ENCODE measurements at places on chromosomes 4 and X. TPM values are rescaled to one million over a fixed set of nuclear protein-coding genes. Genes with fewer than 3 reads are reported as not detected.

The CNKSR2 gene
- 1.5 TPM for polyA plus RNA-seq

The BCLAF3 gene
- polyA plus RNA-seq: 6.0 TPM

The CT47B1 gene
- not detected for polyA plus RNA-seq

The PPARGC1A gene
- polyA plus RNA-seq: 6.7 TPM

The SEPTIN6 gene
- polyA plus RNA-seq: 25.3 TPM

DNA sequence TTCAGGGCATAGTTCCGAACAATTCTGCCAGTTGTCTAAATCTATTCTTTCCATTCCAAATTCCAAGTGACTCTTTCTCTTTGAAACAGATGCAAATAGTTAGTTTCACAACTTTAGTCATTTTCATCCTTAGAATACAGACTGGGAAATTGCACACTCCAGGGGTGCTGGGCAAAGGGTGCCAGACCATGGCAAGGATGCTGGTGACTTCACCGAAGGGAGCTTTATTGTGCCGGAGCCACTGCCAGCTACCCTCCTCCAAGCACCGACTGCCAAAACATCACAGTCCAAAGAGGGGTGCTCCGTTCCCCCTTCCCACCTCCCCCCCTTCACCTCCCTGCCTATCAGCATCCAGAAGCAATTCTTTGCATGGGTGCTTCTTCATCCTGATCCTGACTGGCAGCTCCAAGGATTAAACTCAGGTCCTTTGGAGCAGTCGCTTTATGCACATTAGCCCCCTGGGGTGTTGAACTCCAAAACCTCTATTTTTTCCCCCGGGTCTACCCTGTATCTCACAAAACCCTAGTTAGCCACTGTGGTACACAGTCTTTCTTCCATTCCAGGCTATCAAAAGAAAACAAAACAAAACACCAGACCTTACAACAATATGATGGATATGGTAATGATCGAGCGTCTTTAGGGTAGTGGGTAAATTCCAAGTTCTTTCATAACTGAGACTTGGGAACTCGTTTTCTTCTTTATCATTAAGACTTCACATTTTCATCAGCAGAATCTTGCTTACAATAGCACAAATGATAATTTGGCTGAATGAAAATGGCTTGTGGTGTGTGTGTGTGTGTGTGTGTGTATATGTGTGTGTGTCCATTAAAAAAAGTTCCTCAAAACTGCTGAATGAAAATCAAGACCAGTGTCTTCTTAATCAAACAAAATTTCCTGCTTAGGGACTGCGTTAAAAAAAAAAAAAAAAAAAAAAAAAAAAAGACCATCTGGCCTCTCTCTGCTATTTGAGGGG, 28.7 kb downstream of the MID1 start:
- H3K27me3 ChIP-seq: no peaks in the 10 kb centered on the region
- no peaks in the 10 kb centered on the region for H3K4me1 ChIP-seq
- no peak overlapping the region for H3K4me3 ChIP-seq
- H3K27ac ChIP-seq: no peak overlapping the region
- no peaks in the 10 kb centered on the region for H3K36me3 ChIP-seq
- no peak for DNase-seq

DNA sequence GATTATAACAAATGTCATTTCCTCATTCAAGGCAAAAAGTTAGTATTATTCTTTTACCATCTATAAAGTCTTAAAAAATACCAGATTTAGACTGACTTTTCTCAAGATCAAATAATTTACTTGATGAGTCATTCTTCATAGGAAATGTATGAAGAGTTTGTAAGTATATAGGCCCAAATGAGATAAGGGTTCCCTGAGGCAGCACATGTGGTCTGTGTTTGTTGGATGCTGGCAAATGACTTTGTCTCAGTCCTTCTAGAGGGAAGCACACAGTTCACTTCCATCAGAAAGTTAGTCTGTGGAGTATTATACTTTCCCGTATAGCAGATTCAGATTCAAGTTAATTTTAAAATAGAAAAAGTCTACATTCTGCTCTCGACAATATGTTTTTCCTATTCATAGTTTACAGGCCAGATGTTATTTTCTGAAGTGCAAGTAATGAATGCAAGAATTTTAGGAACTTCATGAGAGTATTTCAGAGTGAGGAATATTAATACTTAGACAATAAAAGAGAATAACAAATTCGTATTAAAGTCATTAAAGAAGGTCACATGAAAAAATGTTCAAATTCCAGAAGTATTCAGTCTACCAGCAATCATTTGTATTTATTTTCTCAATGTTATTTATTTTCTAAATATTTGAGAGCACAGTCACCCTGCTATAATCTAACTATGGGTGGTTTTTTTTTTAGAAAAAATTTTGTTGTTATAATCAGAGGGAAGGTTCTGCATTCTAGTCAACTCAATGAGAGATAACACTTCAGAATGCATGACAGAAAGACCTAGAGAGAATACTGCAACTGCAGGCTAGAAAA, 601.8 kb upstream of the ZFP42 start:
- no peaks in the 10 kb centered on the region for H3K36me3 ChIP-seq
- H3K4me3 ChIP-seq: no peak overlapping the region
- H3K4me1 ChIP-seq: no peaks in the 10 kb centered on the region

DNA sequence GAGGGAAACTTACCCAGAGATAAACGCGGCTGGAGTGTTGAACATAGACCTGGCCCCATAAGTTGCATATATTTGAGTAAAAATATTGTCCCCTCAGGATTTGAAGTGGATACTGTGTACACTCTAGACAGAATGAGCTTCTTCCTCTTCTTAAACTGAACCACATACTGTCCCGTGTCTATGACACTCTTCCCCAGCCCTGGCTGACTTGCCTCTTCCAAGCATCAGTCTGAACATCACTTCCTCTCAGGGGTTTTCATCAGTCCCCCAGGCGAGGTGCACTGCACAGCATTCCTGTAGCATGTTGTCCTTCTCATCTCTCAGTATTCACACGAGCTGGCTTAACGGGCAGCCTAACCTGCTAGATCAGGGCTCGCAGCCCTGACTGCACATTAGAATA, 80.5 kb upstream of the TMEM150C start:
- H3K4me3 ChIP-seq: no peak overlapping the region
- H3K36me3 ChIP-seq: no peaks in the 10 kb centered on the region
- no peaks in the 10 kb centered on the region for H3K27me3 ChIP-seq
- H3K27ac ChIP-seq: no peak overlapping the region

- no peaks in the 10 kb centered on the region for H3K4me1 ChIP-seq
- no peaks in the 10 kb centered on the region for H3K27me3 ChIP-seq
Observed at GRCh38 chrX:6778544-6779503, 243.9 kb upstream of the VCX3A start.

GRCh38 chrX:21735038-21735767, 22.7 kb downstream of the SMPX start:
- H3K27ac ChIP-seq: peak overlapping the region; percentile 45
- no peak for DNase-seq
- H3K27me3 ChIP-seq: no peaks in the 10 kb centered on the region
- peaks cover 24% of the 10 kb centered on the region for H3K4me1 ChIP-seq
- H3K36me3 ChIP-seq: no peaks in the 10 kb centered on the region
- no peak overlapping the region for H3K4me3 ChIP-seq

DNA sequence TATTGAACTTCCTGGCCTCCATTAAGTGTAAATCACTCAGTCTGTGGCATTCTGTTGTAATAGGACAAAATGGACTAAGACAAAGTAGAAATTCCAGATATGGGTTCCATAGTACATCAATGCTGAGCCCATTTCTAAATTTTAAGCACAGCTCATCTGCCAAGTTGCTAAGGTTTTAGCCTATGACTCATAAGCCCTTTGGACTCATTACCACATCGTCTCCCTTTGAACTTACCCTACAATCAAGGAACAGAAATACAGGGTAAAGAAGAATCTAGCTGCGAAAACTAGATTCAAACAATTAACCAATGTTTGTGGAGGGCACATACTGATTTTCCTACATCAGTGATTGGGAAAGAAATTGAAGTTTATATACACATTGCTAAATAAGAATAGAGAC, 31.8 kb downstream of the NAA11 start:
- no peaks in the 10 kb centered on the region for H3K36me3 ChIP-seq
- H3K4me3 ChIP-seq: no peak overlapping the region
- H3K27me3 ChIP-seq: no peaks in the 10 kb centered on the region
- H3K27ac ChIP-seq: no peak overlapping the region
- no peak for DNase-seq
- H3K4me1 ChIP-seq: no peaks in the 10 kb centered on the region

GRCh38 chr4:142128529-142128928, 492.1 kb downstream of the IL15 start:
- H3K4me1 ChIP-seq: peaks cover 6% of the 10 kb centered on the region
- peak; percentile 35 for DNase-seq
- H3K27ac ChIP-seq: no peak overlapping the region
- no peak overlapping the region for H3K4me3 ChIP-seq

DNA sequence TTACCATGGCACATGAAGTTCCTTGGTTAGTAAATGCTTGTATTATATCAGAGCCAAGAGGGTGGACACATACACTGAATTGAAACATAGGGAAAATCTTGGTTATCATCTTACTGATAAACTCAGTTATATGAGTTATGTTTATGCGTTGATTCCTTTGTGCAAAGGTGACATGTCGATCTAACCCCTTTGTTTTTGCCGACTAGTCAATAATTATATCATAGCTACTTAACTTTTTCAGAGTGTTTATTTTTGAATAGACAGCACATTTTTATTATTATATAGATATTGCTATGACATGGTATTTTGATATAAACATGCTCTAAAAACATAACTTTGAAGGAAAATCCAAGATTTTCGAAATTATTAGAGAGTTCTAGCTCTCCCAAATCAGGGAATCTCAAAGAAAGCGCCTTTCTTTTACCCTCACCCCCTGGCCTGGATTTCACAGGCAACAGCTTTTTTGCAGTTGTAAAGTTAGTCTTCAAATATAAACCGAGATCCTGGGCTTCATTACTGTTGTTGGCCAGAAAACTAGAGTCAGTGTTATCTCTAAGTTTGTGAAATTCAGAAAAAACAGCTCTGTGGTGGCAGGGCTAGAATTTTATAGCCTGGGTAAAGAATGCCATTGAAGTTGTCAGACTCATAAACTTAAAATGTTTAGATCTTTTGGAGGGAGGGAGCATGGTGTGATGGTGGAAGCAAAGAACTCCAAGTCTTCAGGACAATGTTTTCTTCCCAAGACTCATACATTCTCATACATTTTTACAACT, 45.8 kb upstream of the PITX2 start:
- peaks cover 6% of the 10 kb centered on the region for H3K4me1 ChIP-seq
- H3K4me3 ChIP-seq: no peak overlapping the region
- H3K27me3 ChIP-seq: no peaks in the 10 kb centered on the region
- no peaks in the 10 kb centered on the region for H3K36me3 ChIP-seq

GRCh38 chrX:111123606-111124179, 27.7 kb downstream of the PAK3 start:
- no peaks in the 10 kb centered on the region for H3K27me3 ChIP-seq
- DNase-seq: no peak
- no peak overlapping the region for H3K4me3 ChIP-seq
- H3K4me1 ChIP-seq: no peaks in the 10 kb centered on the region
- no peak overlapping the region for H3K27ac ChIP-seq
- H3K36me3 ChIP-seq: no peaks in the 10 kb centered on the region

GRCh38 chr4:4595252-4595651, 53.4 kb upstream of the STX18 start:
- no peaks in the 10 kb centered on the region for H3K4me1 ChIP-seq
- no peak overlapping the region for H3K27ac ChIP-seq
- H3K27me3 ChIP-seq: no peaks in the 10 kb centered on the region
- no peak for DNase-seq

All from hepatocyte (in vitro differentiated cells).